ENCODE measurements at places on chromosomes 11 and 22.

- DNase-seq = no peak
These were observed 321.0 kb downstream of the TBC1D22A start for GRCh38 chr22:47083379-47083986.

DNA sequence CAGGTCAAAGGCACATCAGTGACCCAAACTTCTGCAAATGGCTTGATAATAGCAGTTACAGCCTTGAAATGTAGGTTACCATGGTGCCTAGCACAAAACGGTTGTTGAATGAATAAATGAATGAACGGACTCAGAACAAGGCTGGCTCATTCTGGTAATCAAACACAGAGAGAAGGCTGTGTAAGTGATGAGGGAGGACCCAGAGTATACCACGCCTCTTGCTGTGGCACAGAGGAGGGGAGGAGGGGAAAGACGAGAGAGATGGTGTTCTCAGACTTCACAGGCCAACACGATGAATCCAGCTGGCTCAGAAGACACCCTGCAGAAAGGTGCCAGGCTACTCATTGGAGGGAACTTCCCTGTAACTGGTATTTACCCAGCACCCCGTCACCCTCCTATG, 38.3 kb downstream of the PC start:
- no peak for DNase-seq

GRCh38 chr11:61066645-61067044, 35.6 kb upstream of the CD5 start:
- DNase-seq = no peak

DNA sequence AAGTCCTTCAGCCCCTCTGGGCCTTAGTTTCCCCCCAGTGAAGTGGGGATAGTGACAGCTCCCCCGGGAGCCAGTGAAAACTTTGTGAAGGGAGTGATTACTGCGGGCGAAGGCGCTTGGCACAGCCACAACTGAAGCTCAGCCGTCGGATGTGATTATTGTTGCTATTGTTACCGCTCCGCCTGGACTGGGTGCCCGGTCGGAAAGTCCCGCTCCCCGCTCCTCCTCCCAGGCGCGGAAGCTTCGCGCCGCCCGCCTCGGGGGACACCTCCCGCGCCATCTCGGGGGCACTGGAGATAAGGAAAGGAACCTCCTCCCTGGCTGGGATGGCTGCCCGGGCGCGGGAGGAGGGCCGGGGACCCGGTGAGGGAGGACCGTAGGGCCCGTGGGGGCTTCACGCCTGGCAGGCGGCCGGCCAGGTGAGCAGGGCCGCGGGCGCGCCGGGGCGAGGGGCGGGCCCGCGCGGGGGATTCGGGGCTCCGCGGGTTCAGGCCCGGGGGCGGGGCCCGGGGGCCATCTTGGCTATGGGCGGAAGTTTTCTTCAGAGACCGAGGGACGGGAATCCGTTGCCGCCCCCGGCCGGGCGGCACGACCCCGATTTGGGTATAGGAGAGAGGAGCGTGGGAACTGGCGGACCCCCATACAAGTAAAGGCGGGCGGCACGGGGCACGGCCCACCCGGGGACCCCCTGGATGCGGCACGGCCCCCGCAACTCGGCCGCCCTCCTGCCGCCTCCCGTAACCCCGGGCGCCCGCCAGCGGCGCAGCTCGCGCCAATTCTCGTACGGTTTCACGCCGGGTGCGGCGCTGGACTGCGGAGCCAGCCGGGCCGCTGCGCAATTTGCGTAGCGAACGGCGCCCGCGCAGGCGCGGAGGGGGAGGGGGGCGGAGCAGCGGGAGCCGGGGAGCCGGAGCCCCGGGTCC, at the start of gene GPR137:
GPR137 (plus strand) TSS at position 887 of the 923 bp plus-strand sequence. CDS start 677 bp downstream, outside the sequence.
- DNase-seq = peak; percentile 85

DNA sequence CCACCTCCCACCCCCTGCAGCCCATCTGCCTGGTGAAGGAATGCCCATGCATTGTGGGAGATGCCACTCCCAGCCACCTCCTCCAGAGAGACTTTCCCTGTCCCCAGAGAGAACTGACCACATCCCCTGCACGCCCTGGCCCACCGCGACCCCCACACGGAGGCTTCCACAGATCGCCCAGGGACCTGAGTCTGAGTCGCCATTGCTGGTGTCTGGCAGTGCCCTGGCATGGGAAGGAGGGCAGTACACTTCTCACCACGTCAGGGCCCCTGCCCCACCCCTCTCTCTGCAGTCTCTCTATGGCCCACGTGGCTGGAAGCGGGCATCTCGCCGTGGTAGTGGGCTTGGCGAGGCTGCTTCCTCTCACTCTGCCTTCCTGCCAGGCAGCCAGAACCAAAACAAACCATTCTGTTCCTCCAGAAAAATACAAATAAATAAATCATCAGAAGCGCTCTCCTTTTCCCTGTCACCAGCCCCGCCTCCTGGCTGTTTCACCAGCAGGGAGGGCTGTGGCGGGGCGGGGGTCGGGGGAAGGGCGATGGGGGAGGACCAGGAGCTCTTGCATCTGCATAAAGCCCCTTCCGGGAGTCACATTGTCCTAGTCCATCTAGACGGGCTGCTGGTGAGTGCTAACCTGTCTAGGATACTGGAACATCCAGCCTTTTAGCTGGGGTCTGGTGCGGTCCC, 20.9 kb downstream of the SHISAL1 start:
- no peak for DNase-seq

GRCh38 chr22:38833061-38833460, 10.8 kb downstream of the NPTXR start:
- DNase-seq = no peak

GRCh38 chr22:16917144-16918003, 90.6 kb downstream of the GAB4 start:
- peak; percentile 17 for DNase-seq

GRCh38 chr11:14266622-14267021, 92.4 kb downstream of the RRAS2 start:
- no peak for DNase-seq

DNA sequence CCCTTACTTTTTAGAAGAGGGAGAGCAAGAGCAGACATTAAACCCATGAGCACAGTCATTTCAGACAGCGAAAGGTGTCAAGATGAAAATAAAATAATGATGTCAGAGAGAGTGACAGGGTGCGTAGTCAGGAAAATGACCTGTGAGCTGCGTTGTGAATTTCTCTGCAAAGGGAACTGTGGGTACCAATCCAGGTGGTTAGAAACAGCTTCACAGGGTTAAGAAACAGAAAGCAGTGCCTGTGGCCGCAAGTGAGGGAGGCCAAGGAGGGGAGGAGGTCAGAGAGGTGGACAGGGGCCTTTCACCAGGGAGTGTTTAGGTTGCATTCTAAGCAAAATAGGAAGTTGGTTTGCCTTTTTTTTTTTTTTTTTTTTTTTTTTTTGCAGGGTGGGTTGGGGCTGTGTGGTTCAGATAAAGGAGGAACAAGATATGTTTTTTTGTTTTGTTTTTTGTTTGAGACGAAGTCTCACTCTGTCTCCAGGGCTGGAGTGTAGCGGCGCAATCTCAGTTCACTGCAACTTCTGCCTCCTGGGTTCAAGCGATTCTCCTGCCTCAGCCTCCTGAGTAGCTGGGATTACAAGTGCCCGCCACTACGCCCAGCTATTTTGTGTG, 7.9 kb downstream of the TIGD3 start:
- no peak for DNase-seq
